ENCODE measurements at places on chromosomes 7 and 10.

GRCh38 chr7:38716397-38716796 is 85.2 kb upstream of the AMPH start:
- DNase-seq, result no peak

- no peak for DNase-seq
Observed at GRCh38 chr7:132270517-132270916, 305.8 kb downstream of the PLXNA4 start.

- DNase-seq, result no peak
Observed at GRCh38 chr7:19991936-19992335, 218.5 kb upstream of the TMEM196 start.

GRCh38 chr7:5634107-5634950 is 147.1 kb downstream of the RNF216 start:
- no peak for DNase-seq

- DNase-seq, result peak; percentile 47
Observed at GRCh38 chr10:102001435-102002068, 54.4 kb downstream of the ARMH3 start.

DNA sequence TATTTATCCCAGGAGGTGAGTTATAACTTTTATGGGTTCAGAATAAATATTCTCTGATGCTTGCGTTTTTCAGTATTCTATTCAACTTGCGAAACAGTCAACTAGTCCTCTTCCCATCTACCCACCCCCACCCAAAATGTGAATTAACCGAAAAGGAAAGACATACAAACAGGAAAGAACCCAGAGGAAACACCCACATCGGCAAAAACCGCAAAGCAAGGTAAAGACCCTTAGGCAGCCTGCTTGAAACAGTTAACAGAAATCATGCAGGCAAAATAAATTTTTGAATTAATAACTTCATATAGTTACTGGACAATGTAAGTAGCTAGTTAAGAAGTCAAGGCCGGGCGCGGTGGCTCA is 5.4 kb downstream of the ZC3HAV1 start:
- no peak for DNase-seq

DNA sequence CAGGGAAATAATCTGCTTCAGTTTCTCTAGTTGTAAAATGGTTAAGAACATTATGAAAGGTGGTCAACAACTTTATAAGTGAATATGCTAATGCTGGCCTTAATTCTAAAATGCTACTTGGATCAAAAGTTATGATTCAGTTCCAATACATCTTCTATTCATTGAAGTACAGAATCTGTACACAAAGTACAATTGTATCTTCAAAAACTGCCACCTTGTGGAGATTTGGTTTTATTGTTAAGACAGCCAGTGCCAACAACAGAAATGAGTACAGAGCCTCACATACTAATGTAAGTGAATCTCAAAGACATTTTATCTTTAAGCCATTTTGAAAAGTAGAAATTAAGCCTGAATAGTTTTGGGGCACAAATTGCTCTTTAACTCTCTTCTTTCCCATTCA is 194.0 kb downstream of the CFTR start:
- DNase-seq, result no peak

DNA sequence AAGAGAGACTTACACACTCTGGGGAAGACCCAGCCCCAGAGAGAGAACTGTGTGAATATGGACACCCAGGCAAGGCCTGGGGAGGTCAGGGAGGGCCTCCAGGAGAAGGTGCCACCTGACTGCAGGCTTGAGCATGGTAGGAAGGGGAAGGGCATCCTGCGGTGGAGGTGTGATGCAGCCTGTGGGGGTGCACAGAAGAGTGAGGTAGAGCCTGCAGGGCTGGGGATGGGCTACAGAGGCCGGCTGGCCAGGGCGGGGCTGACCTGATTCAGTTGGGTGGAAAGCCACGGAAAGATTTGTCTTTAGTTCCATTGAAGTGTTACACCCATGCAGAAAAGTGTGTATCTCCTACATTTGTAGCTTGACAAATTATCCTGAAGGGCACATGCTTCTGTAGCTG is 47.6 kb downstream of the ZMIZ1 start:
- DNase-seq, result no peak

DNA sequence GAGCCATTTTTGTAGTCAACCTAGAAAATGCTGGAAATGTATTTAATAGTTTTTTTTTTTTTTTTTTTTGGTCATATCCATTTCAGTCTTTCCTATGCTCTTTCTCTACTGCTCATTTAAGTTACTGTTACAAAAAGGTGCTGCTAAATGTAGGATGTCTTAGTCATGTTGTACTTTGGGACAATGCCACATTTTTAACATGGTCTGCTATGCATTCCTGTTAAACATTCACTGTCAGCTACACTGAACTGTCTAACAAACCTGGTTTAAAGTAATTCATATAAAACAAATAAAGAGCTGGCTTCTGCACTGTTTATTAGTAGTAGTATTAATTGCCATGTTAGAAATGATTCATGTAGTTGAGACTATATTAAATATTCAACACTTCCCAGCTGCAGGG is 108.6 kb downstream of the NSUN6 start:
- DNase-seq, result no peak

DNA sequence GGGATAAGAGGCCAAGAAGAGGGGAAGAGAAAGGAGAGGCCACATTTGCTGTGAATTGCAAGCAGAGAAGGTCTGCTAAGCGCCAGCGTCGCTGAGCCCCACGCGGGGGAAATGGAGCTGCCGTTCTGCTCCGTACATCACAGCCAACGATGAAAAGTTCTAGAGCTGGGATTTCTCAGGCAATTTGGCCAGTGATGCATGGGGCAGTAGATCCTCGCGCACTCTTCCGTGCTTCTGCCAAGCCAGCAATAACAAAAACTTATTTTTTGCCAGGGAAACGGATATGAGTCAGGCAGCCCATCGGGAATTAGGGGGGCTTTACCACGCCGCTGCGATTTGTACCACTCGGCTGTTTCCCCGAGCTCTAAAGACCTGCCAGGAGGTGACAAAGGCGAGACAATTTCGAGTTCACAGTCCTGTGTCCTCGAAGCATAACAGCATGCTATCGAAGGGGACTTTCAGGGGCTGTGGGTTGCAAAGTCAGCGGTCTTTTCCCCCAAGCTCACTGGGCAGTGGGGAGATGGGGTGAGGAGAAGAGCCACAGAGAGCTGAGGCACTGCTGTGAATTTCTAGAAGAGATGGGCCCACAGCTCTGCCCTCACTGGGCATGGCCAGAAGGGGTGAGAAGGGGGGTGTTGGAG is 30.0 kb upstream of the SLF2 start:
- DNase-seq, result no peak

GRCh38 chr7:152050547-152050971 is 25.1 kb downstream of the GALNT11 start:
- no peak for DNase-seq

GRCh38 chr7:25780904-25781303 is 371.1 kb upstream of the NFE2L3 start:
- DNase-seq, result no peak

DNA sequence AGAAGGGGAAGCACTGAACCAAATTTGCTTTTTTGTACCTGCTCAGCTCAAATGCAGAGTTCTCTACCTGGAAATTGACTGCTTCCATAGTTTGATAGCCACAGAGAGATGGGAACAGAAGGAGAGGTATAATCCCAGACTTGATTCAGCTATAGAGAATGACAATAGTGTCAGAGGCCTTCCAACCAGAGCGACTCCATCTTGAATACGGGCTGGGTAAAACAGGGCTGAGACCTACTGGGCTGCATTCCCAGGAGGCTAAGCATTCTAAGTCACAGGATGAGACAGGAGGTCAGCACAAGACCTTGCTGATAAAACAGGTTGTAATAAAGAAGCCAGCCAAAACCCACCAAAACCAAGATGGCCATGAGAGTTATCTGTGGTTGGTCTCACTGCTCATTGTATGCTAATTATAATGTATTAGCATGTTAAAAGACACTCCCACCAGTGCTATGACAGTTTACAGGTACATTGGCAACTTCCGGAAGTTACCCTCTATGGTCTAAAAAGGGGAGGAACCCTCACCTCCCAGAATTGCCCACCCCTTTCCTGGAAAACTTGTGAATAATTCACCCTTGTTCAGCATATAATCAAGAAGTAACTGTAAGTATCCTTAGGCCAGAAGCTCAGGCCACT is 42.7 kb upstream of the ATRNL1 start:
- no peak for DNase-seq

DNA sequence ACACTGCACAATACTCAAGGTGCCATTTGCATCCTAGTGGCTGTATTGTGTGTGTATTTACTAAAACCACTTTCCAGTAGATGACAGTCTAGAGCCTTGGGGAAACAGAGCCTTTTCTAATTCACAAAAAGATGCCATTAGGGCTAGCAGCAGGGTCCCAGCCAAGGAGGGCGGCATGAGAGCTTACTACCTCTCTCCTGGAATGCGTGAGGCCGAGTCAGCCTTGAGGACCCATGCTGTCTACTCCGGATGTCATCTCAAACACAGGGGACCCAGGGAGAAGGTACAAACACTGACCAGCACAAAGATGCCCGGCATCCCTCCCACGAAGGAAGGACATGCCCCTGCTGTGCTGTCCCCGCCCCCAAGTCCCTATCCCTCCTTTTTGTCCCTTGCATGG is 65.5 kb downstream of the CYCS start:
- no peak for DNase-seq

DNA sequence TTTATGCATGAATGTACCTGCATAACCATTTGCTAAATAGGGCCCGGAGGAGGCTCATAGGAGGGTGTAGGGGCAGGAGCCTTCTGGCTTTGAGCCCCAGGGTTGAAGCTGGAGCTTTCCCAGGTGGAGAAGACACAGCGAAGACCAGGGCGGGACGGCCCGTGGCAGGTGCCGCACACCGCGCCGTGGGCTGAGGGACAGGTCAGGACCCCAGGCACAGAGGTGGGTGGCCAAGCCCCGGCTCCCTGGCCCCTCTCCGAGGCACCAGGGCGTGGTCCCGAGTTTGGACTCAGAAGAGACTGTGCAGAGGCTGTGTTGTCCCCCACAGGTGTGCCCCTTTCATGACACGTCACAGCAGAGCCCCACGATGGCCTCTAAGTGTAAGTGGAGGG is 56.5 kb downstream of the PWWP2B start:
- no peak for DNase-seq

- DNase-seq, result no peak
Observed at GRCh38 chr10:112701211-112701877, 248.7 kb upstream of the TCF7L2 start.

DNA sequence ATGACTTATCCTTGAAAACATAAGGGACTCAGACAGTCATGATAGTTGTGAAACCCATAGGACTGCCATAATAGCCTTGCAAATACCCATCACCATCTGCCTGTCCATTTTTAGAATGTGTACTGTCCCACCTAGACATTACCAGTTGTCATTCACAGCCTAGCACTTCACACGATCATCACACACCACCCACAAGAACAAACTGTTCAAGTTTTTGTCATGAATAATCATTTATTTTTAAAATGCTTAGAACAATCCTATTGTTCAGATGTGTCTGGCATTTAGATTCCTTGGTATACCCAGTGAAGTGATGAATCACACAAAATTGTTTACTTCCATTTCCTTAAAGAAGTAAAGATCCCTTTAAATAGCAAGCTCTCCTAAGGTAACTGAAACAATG is 46.6 kb downstream of the CCDC3 start:
- no peak for DNase-seq

DNA sequence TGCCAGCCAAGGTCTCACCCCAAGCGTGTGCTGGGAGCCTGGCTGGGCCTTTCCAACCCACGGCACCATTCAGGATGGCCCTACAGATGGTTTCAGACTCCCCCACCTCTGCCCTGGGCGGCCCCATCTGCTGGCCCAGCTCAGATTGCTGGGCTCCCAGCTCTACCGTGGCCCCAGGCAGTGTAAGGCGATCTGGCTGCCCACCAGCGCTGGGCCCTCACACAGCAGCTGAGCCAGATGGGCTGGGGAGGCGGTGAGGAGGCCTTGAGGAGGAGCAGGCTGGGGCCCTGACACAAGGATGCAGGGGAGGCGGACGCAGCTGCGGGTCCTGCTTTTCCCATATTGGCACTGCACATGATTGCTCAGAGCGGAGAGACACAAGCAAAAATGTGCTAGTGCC is 162.8 kb downstream of the NRF1 start:
- DNase-seq, result no peak

DNA sequence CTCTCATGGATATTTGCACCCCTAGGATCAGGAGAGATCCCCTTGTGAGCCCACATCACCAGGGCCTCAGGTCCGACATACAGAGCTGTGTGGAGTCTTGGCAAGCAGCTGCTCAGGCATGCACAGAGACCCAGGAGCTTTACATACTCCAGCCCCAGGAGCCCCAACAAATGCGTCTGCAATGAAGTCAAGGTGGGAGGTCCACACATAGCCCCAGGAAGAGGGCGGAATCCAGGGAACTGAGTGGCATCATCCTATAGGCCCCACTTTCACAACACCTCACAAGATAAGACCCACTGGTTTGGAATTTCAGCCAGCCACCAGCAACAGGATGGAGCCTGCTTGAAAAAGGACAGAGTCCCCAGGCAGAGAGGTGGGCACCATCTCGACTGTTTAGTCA is 106.7 kb downstream of the LSMEM1 start:
- no peak for DNase-seq
